ENCODE measurements at places on chromosomes 6 and 20. TPM values are rescaled to one million over a fixed set of nuclear protein-coding genes. Genes with fewer than 3 reads are reported as not detected.

GRCh38 chr6:4611429-4612129, 164.6 kb upstream of the CDYL start:
- peak; percentile 78 for DNase-seq

DNA sequence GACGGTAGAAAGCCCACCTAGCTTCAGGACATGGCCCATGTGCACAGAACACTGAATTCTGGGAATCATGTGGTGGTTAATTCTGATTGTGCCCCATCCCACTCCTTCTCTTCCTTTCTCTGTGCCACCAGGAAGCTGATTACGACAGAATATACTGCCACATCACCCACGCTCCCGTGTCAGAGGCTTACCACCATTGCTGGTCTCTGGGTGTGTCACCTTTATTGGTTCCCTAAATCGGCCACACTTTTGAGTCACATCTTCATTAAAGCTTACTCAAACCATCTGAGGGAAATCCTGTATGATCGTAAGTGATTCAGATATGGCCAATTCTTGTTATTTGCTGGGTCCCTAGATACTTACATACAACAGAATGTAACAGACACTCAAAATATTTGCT, 3.1 kb downstream of the TRMT6 start:
- no peak for DNase-seq

DNA sequence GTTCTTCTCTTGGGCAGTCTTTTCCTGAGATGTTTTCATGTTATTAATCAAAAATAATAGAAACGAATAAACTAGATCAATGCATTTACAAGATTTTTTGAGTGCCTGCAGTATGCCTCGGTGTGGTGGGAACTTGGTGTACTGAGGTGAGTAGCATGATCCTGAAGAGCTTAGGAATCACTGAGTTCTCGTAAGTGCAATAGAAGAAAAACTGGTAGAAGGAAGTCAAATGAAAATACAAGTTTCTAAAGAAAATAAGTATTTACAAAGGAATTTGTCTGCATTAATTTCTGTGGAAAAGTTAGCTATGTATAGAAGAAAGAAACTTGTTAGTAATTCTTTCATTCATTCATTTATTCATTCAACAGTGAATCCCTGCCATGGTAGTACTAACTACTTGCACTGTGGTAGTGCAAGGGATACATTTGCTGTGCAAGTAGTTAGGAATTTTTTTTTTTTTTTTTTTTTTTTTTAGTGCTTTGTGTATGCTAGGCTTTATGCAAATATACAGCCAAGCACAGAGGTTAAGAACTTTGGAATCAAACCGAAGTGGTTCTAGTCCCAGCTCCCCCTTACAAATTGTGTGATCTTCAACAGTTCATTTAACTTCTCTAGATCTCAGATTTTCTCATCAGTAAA, 13.9 kb downstream of the NT5E start:
- no peak for DNase-seq

- DNase-seq: peak; percentile 64
These were observed 4.6 kb upstream of the TNFRSF6B start for GRCh38 chr20:63691711-63692435.

- DNase-seq: no peak
These were observed 378.1 kb upstream of the MAN1A1 start for GRCh38 chr6:119727504-119728219.

DNA sequence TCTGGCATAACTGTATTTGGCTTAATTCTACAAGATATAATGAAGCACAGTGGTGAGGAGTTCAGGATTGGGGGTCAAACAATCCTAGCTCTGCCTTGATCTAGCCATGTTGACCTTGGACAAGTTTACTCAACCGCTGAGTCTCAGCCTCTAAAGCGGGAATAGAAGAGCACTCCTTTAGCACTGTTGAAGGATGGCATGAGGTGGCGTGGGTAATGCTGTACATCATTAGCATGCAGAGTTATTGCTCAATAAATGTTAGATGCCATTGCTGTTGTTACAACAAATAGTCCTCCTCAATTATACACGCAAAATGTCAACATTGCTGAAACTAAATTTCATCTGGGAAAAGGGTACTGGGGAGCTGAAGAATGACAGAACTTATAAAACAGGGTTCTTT, 78.6 kb downstream of the KIF13A start:
- no peak for DNase-seq

DNA sequence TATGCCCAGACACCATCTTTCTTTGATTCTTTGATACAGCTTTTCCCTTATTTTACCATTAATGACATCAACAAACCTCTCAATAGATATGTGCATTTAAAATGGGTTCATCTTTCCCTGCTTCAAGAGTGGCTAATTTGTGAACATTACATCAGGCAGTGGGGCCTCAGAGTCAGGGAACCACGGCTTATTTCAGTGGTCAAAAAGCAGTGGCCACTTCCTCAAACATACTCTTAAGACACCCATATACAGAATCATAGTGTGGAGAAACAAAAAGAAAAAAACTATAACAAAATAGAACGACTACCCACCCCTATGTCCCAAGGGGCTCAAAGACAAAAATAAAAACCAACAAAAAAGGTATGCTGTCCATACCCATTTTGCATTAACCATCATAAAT, 12.9 kb downstream of the SALL4 start:
- DNase-seq: no peak

DNA sequence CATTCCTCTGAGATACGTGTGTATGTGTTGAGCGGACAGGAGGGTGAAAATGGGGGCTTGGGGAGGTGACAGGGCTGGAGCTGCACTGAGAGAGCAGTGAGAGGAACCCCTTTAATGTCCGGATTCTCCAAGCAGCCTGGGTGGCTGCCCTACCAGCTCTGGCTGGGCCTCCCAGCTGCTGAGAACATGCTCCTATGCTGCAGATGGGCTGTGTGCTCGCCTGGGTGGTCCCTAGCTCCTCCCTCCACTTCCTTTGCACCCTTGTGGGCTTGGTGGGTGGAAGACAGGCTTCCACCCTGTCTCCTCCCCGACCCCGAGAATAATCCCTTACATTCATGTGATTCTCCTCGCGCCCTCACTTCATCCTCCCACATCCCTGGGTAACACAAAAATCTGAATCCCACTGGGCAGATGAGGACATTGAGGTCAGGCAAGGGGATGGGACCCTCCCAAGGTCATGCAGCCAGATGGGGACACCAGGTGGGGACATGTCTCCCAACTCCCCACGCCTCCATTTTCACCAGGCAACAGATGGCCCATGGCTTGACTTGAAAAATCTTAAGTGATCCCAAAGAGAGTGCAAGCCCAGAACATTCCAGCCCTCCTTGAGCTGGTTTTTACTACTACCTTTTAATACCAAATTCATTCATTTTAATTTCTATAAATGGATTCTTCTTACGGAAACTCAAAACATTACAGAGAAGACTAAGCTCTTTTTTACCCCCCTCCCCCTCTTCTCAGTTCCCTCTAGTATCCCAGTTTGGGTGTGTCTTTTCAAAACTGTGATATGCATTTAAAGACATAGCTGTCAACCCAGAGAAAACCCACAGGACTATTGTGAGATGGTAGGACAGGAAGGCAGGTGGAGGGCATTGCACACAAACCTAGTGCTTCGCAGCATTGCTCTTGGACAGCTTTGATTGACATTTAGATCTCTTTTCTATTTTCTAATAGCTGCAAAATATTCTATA, 5.0 kb upstream of the PDRG1 start:
- no peak for DNase-seq

ELOVL2 gene
- 0.16 TPM for total RNA-seq

TREML2 gene
- not detected for total RNA-seq

CCM2L gene
- total RNA-seq: 4.6 TPM

BCKDHB gene
- total RNA-seq: 15.1 TPM

STMND1 gene
- 0.36 TPM for total RNA-seq

TRAPPC3L gene
- total RNA-seq: not detected
